Right lobe of liver (tissue), 6 donors: ENCODE measurements at places on chromosomes 13 and 19. TPM values are rescaled to one million over a fixed set of nuclear protein-coding genes. Genes with fewer than 3 reads are reported as not detected.

Gene ICAM3
- total RNA-seq, result 35.5 TPM

- H3K4me3 ChIP-seq, result no peak overlapping the region
- H3K27me3 ChIP-seq, result no peaks in the 10 kb centered on the region
Observed at GRCh38 chr13:22053053-22053452, 382.2 kb downstream of the FGF9 start.

GRCh38 chr19:29837448-29837981 lies 25.7 kb downstream of the CCNE1 start:
- DNase-seq, result no peak
- H3K4me1 ChIP-seq, result no peaks in the 10 kb centered on the region
- H3K27ac ChIP-seq, result no peak overlapping the region
- no peak overlapping the region for H3K4me3 ChIP-seq

DNA sequence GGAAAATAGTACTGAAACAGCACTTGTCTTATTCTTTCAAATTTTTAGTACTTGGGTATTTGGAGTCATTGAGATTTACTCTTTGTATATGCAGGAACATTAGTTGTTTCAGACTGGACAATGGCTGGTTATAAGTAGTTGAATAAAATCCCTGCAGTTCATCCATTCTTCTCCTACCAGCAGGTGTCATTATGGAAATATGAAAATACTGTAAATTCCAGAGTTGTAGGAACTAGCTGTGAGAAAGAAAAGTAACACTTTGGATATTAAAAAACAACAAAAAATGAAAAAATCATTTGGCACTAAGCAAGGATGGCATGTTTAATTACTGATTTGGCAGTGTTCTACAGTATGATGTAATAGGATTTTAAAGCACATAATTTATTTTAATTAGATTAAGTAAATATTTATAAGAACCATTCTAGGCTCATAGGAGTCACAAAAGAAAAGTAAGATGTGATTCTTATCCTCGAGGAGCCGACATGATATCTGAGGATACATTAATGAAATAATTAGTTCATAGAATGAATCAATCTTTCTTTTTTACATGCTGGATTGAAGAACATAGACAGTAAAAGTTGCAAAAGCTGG lies 155.3 kb downstream of the KCNRG start:
- no peaks in the 10 kb centered on the region for H3K36me3 ChIP-seq
- H3K4me1 ChIP-seq, result no peaks in the 10 kb centered on the region
- no peaks in the 10 kb centered on the region for H3K27me3 ChIP-seq
- DNase-seq, result no peak
- no peak overlapping the region for H3K4me3 ChIP-seq
- H3K27ac ChIP-seq, result no peak overlapping the region

DNA sequence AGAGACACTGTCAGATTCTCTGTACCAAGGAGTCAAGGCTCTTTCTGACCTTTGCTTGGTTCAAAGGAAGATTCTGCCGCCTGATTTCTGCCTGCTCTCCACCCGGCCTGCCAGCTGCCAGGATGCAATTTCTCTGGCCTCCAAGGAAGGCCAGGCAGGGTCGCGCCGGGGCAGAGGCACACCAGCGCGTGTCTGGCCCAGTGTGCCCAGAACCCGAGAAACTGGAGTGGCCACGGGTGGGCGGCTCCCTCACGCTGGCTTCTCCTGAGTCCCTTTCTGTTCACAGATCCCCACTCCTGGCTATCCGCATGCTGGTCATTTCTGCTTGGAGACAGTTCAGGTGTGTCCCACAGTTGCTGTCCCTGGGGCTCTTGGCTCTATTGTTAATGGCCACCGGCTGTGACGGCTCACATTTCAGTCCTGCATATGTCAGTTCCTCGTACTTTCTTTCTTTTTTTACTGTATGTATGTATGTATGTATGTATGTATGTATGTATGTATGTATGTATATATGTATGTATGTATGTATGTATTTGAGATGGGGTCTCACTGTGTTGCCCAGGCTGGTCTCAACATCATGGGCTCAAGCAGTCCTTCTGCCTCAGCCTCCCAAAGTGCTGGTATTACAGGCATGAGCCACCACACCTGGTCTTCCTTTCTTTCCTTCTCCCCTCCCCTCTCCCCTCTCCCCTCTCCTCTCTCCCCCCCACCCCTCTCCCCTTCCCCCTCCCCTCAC lies 16.9 kb downstream of the TMPRSS9 start:
- no peak for DNase-seq
- H3K4me3 ChIP-seq, result no peak overlapping the region
- no peak overlapping the region for H3K27ac ChIP-seq
- no peaks in the 10 kb centered on the region for H3K4me1 ChIP-seq
- H3K27me3 ChIP-seq, result no peaks in the 10 kb centered on the region
- H3K36me3 ChIP-seq, result no peaks in the 10 kb centered on the region

GRCh38 chr19:56476651-56477428 lies at the start of gene ZNF667:
Gene ZNF667, minus strand, starts transcription at chr19:56477345. Its CDS starts 14,975 bp downstream, at chr19:56462370.
- no peak for DNase-seq
- H3K27me3 ChIP-seq, result no peaks in the 10 kb centered on the region
- H3K4me3 ChIP-seq, result peak within 1 kb of the TSS; percentile 32

DNA sequence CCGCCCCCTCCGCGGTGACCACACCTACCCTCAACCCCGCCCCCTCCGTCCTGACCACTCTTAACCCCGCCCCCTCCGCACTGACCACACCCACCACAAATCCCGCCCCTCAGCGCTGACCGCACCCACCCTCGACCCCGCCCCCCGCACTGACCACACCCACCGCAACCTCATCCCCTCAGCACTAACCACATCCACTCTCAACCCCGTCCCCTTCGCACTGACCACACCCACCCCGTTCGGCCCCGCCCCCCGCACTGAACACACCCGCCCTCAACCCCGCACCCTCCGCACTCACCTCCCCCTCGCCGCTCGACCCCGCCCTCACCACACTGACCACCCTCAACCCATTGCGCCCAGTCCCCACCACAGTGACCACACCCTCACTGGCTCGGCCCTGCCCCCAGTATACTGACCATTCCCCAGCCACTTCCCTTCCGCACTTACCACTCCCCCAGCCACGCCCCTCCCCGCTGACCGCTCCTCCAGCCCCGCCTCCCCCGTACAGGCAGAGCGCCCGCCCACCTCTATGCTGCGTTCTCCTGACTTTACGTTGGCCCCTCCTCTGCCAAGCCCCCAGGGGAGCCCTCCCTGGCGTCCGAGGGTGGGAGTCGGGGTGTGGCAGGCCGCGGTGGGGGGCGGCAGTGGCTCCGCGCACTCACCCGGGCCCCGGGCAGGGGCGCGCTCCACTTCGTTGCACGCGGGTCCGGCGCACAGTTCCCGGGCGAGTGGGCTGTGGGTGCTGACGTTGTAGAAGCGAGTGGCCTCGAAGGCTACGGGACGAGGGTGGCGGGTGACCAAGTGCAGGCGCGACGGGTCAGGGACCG lies 8.4 kb downstream of the F2RL3 start:
- H3K27ac ChIP-seq, result no peak overlapping the region
- no peaks in the 10 kb centered on the region for H3K36me3 ChIP-seq
- peak; percentile 83 for DNase-seq
- no peaks in the 10 kb centered on the region for H3K4me1 ChIP-seq

Gene WDR87
- not detected for total RNA-seq

Gene TSHZ3
- 1.6 TPM for total RNA-seq

- H3K4me3 ChIP-seq, result no peak overlapping the region
- H3K27me3 ChIP-seq, result no peaks in the 10 kb centered on the region
- no peak overlapping the region for H3K27ac ChIP-seq
- no peaks in the 10 kb centered on the region for H3K4me1 ChIP-seq
Observed at GRCh38 chr19:55650602-55651230, 2.7 kb downstream of the CCDC106 start.

DNA sequence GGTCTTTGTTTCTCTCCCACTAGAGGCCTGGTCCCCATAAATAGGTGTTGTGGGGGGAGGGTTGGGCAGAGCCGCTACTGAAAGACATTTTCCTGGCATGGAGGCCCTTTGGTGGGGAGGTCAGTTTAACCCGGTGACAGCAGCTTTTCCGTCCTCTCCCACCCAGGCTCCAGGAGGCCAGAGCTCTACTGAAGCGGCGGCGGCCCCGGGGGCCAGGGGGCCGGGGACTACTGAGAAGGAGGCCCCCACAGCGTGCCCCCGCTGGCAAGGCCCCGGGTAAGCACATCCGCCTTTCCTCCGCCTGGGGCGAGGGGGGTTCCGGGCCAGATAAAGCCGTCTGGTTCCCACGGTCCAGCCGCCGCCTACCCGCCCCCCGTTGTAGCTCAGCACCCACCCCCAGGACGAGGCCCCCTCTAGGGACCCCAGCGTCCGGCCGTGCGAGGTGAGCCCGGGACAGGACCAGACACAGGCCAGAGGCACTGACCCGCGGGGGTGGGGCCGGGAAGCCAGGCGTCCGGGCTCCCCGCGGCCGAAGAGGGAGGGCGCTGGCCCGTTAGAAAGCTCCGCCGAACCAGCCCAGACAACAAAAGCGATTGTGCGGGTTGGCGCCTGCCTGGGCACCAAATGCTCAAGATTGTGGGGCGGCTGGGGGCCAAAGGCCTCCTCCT lies 1.1 kb upstream of the LTBP4 start:
- peak overlapping the region; percentile 43 for H3K27ac ChIP-seq
- no peaks in the 10 kb centered on the region for H3K36me3 ChIP-seq
- peaks cover 30% of the 10 kb centered on the region for H3K27me3 ChIP-seq
- DNase-seq, result no peak

DNA sequence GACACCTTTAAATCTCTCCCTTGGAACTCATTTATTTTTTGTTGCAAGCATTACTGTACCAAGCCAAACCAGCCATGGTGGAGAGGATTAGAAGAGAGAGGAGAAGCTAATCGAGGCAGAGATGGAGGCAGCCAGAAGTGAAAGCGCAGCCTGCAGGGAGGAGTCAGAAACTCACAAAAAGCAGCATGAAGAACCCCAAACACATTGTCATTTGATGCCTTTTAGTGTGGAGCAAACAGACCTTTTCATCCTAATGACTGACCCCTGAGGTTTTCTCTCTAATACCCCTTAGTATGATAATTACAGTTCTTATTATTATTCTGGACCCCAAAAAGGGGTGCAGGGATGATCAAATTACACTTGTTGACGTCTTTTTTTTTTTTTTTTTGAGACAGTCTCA lies 62.5 kb downstream of the TNFRSF19 start:
- H3K36me3 ChIP-seq, result no peaks in the 10 kb centered on the region
- no peak for DNase-seq
- no peaks in the 10 kb centered on the region for H3K27me3 ChIP-seq
- H3K27ac ChIP-seq, result no peak overlapping the region

Gene LILRB3
- total RNA-seq, result 8.7 TPM

DNA sequence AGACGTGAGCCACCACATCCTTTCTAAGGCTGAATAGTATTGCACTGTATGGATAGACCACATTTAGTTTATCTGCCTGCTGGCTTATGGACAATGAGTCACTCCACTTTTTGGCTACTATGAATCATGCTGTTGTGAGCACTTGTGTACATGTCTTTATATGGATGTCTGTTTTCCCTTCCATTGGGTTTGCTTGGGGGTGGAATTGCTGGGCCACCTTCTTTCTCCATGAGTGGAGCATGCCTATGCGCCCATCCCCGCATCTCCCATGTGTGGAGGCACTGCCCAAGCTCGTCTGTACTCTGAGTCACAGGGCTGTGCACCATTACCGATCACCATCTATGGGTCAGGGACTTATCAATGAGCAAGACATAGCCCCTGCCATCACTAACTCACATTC lies 127.2 kb upstream of the GJB6 start:
- no peaks in the 10 kb centered on the region for H3K27me3 ChIP-seq
- no peaks in the 10 kb centered on the region for H3K4me1 ChIP-seq

Gene ZNF534
- total RNA-seq, result not detected

DNA sequence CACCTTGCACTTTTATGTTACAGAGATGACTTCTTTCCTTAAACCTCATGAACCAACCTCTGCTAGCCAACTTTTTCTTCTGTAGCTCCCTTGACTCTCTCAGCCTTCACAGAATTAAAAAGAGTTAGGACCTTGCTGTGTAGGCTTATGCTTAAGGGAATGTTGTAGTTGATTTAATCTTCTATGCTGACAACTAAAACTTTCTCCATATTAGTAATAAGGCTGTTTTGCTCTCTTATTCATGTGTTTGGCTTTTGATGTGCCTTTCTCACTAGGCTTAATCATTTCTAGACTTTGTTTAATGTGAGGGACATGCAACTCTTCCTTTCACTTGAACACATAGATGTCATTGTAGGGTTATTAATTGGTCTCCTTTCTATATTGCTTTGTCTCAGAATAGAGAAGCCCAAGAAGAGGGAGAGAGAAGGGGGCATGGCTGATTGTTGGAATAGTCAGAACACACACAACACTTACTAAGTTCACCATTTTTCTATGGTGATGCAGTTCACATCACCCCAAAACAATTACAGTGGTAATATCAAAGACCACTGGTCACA lies 509.5 kb downstream of the UQCRFS1 start:
- H3K27me3 ChIP-seq, result no peaks in the 10 kb centered on the region
- no peak for DNase-seq
- H3K27ac ChIP-seq, result no peak overlapping the region
- no peaks in the 10 kb centered on the region for H3K4me1 ChIP-seq

DNA sequence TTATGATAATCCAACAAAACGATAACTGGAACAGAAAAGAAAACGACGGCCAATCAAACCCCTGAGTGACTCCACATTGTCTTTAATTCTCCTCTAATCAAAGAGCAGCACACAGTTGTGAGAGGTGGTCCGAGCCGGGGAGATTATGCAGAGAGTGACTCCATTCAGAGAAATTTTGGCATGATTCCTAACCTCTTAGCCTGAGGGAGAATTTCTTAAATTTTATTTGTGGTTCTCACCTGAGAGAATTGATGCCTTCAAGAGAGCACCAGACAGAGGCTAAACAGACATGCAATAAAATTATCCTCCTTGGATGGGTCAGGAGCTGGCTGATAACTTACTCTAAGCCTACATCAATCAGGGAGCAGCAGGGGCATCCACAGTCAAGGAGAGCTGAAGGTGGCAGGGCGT lies 310.0 kb upstream of the KLF12 start:
- H3K27me3 ChIP-seq, result no peaks in the 10 kb centered on the region
- DNase-seq, result no peak
- H3K27ac ChIP-seq, result no peak overlapping the region
- H3K36me3 ChIP-seq, result no peaks in the 10 kb centered on the region

- H3K27ac ChIP-seq, result no peak overlapping the region
- no peaks in the 10 kb centered on the region for H3K4me1 ChIP-seq
- no peaks in the 10 kb centered on the region for H3K27me3 ChIP-seq
- no peak for DNase-seq
- no peak overlapping the region for H3K4me3 ChIP-seq
Observed at GRCh38 chr13:31909864-31910551, 121.6 kb upstream of the FRY start.

DNA sequence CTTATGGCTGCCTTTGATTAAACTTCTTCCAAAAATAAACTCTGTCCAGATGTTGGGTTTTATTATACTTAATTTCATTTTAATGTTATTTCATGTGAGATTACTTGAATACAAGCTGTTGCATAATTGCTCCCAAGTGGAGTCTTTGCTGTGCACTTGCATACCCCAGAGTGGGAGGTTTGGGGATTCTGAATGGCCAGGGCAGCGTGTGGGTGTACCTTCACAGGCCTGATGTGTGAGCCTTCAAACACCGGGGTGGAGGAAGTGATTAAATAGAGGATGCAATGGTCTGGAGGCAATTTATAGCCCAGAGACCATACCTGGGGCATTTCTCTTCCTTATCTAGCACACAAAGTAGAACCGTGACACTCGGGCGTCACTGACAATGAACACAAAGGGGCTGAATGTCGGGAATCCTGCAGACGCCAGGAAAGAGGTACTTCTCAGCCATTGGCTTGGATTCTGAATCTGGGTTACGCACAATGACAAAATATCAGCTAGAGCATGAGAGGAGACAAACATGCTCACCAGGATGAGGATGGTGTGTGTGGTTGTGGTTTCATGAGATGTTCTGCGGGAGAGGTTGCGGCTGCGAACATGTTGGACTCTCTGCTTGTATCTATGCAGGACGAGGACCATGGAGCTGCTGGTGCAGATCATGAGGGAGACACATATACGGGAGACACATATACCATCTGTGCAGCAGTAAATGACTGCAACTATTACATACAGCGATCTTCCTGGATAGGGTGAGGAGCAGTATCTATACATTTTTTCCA lies 7.1 kb upstream of the LILRA5 start:
- H3K4me3 ChIP-seq, result no peak overlapping the region
- peaks cover 3% of the 10 kb centered on the region for H3K27me3 ChIP-seq
- H3K4me1 ChIP-seq, result no peaks in the 10 kb centered on the region
- no peaks in the 10 kb centered on the region for H3K36me3 ChIP-seq
